ENCODE measurements at places on chromosomes 2 and 18.

DNA sequence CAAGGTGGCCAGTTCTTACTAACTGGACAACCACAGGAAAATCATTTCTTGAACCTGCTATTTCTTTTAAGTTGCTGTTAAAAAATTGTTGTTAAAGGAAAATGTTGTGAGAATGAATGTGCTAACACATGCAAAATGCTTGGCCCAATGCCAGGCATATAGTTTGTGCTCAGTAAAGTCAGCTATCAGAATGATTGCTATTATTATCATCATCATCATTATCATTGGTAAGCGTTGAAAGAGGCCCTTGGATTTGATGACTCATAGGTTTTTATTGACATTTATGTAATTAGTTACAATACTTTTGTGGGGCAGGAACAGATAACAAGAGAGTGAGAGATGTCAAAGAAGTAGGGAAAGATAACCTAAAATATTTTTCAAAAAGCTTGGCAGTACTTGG is 394.2 kb upstream of the ZEB2 start:
- no peak for DNase-seq

GRCh38 chr2:48347712-48348111 is 182.2 kb upstream of the STON1 start:
- DNase-seq: no peak

DNA sequence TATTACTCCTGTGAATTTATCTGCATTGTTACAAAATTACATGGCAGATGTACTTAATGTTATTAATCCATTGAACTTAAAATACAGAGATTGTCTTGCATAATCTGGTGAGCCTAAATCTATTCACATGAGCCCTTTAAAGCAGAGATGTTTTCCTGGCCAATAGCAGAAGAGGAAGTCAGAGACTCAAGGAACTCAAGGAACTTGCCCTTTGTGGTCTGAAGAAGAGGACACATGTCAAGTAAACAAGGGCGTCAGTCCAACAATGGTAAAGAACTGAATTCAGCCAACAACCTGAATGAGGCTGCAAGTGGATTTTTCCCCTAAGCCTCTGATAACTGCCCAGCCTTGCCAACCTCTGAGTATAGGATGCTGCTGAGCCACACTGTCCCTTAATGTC is 356.3 kb upstream of the PKDCC start:
- DNase-seq: no peak

DNA sequence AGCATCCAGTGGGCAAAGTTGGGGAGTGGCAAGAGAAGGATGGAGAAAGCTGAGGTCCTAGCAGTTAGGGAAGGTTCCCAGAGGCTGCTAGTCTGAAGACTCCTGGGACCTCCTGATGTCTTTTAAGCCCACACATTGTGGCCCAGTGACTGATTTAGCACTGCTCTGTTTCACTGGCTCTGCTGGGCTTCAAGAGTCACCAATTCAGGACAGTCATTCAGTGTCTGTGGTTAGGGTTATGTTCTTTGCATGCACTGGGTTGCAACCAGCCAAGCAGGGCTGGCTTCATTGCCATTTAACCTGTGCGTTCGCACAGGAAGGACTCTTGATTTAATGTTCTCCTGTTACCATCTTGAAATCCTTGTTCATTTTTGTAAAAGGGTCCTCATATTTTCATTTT is 199.2 kb downstream of the ICOS start:
- DNase-seq: peak; percentile 27

GRCh38 chr2:226799976-226800940 is 638 bp upstream of the IRS1 start:
- peak; percentile 2 for DNase-seq

DNA sequence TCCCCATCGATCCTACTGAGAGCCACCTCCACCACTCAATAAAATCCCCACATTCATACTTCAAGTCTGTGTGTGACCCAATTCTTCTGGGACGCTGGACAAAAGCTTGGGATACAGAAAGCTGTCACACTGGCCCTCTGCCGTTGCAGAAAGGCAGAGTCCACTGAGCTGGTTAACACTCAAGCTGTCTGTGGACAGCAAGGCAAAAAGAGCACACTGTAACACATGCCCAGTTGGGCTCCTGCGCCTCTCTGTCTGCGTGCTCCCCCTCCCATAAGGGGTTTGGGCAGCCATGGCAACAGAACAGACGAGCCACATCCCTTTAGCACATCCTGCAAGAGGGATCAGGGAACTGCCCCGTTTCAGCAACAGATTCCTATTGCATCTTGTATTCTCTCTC is 106.9 kb upstream of the RGPD4 start:
- no peak for DNase-seq

DNA sequence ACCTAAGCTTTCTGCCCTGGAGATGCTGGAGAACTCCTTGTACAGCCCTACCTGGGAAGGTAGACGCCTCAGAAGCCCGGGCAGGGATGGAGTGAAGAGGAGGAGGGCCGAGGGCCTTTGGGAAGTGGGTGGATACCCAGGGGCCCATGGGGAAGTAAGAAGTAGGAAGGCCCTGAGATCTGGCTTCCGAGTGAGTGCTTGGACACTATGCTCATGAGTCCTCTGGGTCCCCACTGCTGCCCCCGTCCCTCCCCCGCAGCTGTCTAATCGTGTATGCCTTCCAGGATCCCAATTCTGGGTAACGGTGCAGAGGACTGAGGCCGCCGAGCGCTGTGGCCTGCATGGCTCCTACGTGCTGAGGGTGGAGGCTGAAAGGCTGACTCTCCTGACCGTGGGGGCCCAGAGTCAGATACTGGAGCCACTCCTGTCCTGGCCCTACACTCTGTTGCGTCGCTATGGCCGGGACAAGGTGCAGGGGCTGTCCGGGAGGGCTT is 1.1 kb downstream of the DOK1 start:
- no peak for DNase-seq

DNA sequence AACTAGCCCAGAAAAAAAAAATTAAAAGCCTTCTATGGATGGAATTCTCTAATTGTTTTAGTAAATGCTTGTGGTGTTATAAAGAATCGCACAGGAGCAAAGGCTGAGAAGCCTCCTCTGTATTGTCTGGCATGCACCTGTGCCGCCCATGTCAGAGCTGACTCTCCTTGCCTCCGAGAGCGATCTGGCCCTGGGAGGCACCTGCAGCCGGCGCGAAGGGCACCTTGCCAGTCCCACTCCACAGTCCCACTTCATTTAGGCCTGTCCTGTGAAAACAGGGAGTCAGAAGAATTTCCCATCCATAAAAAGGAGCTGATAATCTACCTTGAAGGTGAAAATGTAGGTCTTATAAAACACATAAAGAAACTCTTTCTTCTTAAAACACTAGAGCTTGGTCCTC is 170.9 kb upstream of the PXDN start:
- DNase-seq: no peak
